Activated CD4-positive, alpha-beta T cell treated with anti-CD3 and anti-CD28 coated beads, Interleukin-2, amount 50 U/mL, for 24 hours (primary cell): ENCODE measurements at places on chromosomes 11 and 22.

DNA sequence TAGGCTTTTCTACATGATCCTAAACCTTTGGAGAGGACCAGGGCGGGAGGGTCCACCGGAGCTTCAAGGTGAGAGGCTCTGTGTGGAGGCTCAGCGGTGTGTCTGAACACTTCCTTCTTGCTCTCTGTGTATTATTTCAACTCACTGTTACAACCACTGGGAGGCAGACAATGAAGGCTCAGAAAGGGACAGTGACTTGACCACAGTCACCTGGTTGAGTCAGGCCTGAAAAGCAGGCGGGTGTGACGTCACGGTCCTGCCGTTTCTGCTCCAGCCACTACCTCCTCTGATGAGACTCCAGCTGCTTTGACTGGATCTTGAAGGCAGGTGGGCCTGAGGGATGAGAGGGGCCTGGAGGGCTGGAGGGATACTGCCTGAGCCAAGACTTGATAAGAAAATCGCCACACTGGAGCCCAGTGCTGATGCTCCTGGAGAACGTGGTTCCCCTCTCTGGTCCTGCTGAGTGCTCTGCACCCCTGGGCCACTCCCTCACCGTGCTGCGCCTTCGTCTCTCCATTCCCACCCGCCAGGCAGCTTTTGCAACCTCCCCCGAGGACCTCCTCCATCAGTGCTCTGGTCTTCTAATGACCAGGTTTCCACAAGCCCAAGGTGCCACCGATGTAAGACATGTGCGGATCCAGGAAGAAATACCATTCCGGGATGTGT lies 27.9 kb downstream of the KCNC1 start:
- DNase-seq, result no peak

- DNase-seq, result no peak
Observed at GRCh38 chr11:19352771-19353160, 112.0 kb upstream of the E2F8 start.

DNA sequence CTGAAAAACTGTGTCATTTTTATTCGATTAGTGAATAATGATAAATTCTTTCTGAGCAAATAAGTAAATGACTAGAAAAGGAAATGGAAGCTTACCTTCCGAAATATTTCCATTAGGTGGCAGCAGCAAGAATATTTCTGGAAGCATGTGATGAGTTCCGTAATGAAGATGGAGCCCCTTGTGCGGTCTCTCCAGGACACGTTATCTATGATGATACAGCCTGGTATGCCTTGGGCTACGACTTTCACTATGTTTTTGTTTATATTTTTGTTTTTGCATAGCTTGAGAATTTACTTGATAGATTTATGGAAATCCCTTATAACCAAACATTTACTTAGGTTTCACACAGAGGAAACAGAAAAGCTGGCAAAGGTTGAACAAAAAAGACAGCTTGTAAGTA lies 25.7 kb downstream of the CASP5 start:
- DNase-seq, result no peak

DNA sequence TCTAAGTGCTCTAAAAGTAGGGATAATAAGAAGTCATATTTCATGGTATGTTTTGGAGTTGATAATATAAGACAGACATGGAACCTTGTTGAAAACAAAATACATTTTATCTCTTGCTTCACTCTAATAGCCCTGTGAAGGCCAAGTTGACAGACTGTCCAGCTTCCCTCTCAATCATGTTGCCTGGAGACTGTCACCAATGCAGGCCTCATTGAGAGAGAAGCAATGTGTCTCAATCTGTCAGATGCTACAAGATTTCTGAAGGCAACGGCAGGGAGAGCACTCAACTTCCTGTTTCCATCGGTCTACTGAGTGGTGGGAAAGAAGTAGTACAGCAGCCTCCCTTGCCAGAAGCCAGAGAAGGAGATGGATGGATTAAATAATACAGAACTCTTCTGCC lies 23.6 kb upstream of the FJX1 start:
- no peak for DNase-seq

DNA sequence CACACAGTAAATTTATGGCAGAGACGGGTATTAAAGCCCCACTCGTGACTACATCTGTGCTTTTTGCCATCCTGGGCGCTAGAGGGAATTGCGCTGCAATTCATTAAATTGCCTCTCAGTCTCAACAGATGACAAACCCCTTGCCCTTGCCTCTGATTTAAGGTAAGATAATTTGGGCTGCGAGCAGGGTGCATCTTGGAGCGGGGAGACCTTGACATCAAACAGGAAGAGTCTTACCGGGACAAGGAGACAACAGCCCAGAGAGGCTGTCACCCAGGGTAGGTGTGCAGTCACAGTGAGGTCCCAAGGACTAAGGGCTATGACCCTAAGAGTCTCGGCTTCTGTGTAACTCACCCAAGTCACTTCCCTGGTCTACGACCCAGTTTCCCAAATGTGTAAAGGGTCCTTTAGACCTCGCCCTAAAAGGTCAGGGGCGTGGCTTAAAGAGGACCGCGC lies 449 bp upstream of the TOM1 start:
- DNase-seq, result no peak

GRCh38 chr11:59668188-59668949 lies 468 bp downstream of the PATL1 start:
- peak; percentile 46 for DNase-seq
